ENCODE measurements at places on chromosomes 16 and 17.
A peak's percentile ranks its signal among the peaks of the same experiment; 100 is the strongest.

DNA sequence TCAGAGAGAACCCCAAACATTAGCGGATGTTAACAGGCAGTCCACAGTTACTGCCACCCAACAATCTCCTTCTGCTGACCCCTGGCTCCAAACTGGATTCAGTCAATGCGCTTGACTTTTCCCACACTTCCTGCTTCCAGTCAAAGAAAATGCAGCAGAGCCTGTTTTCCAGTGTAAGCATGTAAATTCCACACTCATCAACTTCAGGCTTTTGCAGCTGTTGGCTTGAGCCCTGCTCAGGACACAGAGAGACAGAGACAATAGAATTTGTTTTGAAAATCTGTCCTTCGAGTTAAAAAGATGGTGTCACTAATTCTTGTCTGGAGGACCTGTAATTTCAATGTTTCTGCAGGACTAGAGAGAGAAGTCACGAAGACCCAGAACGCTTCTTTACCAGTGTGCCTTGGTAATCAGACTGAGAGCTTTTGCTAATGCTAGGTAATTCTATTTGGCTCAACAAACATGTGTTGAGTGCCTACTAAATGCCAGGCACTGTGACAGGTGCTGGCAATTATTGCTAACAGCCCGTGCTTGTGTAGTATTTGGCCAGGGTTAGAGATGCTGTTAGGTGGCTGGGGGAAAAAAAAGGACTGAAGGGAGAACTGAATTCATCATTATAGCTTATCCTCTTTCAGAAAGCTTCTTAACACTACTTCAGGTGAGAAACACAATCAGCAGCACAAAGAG is 32.5 kb downstream of the HOXB1 start:
- DNase-seq: no peak

- DNase-seq: no peak
These were observed 20.3 kb downstream of the COPRS start for GRCh38 chr17:31838636-31839225.

- no peak for DNase-seq
These were observed 138.5 kb upstream of the IRX3 start for GRCh38 chr16:54425068-54425467.

- DNase-seq: peak; percentile 42
These were observed 56.6 kb downstream of the TENT4B start for GRCh38 chr16:50209546-50210265.

DNA sequence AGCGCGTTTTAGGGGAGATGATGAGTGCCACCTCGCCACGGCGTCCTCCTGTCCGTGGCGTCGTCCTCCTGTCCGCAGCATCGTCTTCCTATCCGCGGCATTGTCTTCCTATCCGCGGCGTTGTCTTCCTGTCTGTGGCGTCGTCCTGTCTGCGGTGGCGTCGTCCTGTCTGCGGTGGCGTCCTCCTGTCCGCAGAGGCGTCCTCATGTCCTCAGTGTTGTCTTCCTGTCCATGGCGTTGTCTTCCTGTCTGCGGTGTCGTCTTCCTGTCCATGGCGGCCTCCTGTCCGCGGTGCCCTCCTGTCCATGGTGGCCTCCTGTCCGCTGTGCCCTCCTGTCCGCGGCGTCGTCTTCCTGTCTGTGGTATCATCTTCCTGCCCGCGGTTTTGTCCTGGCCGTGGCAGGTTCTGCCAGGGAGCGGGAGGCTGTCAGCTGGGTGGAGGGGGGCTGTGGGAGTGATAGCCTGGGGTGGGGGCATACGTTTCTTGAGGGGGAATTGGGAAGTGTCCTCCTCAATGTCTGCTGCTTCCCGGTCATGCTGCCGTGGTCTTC is 30.9 kb downstream of the TBCD start:
- DNase-seq: no peak

DNA sequence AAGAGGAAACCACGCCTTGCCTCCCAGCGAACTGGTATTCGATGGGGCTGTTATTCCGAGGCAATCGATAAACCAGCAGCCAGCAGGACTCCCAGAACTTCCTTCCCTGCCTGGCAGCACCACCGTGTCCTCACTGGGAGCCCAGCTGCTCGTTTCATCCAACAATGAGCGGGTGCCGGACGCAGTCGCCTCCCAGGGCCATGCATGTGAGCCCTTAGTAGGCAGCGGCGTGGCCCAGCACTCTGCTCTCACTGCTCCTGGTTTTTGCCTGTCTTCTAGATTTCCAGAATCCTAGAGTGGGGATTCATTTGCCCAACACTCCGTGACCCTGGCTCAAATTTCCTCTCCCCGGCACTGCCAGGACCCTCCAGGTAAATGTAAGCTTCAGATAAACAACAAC is 29.1 kb upstream of the RASD1 start:
- no peak for DNase-seq

DNA sequence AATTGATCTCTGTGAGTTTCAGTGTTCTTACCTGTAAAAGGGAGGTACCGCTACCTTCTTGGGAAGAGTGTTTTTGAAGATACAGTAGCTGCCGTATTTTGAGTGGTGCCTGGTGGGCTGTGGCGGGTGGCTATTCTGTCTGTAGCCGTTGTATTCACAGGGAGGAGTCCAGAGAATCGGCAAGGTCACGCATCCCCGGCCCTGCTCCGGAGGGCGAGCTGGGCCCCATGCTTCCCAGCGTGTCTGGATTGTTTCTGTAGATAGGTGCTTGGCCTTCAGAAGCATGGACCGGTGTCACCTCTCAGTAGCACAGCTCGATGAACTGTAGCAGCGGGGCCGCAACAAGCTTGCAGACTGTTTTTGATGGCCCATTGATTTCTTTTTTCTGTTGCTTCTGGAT is 295.6 kb downstream of the CPPED1 start:
- DNase-seq: no peak

DNA sequence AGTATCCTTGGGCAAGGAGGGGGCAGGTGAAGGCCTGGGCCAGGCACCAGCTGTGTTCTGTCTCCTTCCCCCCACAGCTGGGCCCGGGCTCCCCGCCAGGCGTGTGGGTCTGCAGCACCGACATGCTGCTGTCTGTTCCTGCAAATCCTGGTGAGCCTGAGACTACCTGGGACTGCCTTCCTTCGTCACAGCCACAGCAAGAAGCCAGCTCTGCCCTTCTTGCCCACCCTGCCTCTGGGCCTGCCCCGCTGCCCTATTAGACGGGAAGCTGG is 12.3 kb downstream of the FCSK start:
- DNase-seq: no peak

GRCh38 chr17:5640726-5641125 is 56.4 kb upstream of the NLRP1 start:
- no peak for DNase-seq

- no peak for DNase-seq
These were observed 6.7 kb upstream of the C17orf107 start for GRCh38 chr17:4892499-4893221.

- DNase-seq: no peak
These were observed 7.7 kb upstream of the KRT38 start for GRCh38 chr17:41448506-41448905.

GRCh38 chr16:20911361-20911760 is 10.8 kb downstream of the LYRM1 start:
- no peak for DNase-seq

GRCh38 chr16:89386306-89387185 is 103.8 kb downstream of the ANKRD11 start:
- DNase-seq: no peak

DNA sequence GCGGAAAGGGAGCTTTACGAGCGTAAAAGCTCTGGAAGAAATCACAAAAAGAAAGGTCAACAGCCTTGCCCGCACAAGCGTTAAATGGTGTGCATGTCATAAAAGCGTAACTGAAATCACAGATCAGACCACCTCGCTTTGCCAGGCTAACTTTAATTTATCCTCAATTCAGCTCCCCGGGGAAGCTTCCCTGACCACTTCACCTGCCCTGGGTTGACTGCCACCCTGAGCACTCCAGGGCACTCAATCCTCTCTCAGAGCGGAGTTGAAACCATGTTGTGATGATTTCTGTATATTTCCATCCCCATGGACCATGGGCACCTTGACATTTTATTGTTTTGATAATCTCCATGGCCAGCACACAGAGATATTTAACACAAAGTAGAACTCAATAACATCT is 16.1 kb upstream of the NAGS start:
- no peak for DNase-seq

DNA sequence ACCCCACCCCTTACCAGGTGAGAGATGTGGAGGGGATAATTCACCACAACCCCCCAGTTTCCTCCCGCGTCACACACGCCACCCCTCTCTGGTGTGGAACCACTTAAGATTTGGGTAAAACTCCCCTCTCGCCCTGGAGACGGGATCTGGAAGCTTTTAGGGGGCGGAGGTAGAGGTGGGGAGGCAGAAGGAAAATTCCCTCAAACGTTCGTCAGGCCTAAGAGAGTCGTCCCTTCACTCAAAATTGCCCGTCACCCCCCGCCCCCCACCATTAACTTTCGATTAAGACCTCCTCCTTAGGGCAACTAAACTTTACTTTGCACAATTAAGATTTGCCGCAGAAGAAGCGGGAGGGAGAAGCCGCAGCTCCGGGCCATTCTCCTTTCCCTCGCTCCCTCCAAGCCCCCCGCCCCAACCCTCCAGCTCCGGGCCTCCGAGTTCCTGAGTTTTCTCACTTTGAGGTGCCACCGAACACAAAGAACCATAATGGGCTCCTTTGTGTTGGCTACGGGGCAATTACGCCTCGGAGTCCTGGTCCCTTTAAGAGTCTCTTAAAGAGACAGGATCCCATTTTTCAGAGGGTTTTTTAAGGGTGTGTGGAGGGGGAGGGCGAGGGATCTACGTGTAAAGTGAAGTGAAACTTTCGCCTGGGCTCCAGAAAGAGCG is 985 bp upstream of the FZD2 start:
- peak; percentile 58 for DNase-seq

- no peak for DNase-seq
These were observed 18.0 kb upstream of the RNF135 start for GRCh38 chr17:30952638-30953393.

DNA sequence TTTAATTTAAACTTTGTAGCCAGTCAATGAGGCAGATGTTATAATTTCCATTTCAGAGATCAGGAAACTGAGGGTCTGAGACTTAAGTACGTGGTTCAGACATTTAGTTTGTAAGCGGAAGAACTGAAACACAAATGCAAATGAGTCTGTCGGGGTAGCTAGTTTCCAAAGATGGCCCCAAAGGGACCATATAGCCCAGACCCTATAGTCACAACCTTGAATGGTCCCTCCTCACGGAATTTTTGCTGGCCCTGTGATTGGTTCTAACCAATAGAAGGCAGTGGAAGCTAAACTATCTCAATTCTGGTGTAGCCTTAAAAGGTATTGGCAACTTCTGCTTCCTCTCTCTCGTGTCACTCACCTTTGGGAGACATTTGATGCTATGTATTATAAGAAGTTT is 7.5 kb upstream of the BCO1 start:
- DNase-seq: no peak

- no peak for DNase-seq
These were observed 313.1 kb downstream of the MAF start for GRCh38 chr16:79287424-79287917.

- DNase-seq: no peak
These were observed 55.0 kb downstream of the AMFR start for GRCh38 chr16:56370185-56370874.

DNA sequence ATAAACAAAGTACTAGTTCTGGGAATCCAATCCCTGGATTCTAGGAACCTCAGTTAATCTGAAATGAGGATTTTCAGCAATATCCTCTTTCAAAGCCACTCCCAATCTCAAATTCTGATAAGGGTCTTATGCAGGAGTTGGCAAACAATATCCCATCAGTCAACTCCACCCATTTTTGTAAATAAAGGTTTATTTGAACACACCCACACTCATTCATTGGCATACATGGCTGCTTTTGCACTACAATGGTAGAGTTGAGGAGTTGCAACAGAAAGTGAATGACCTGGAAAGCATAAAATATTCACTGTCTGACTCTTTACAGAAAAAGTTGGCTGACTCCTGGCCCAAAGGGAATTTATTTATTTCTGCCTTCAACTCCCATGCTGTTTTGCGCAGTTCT is 157.7 kb upstream of the CDH11 start:
- no peak for DNase-seq

GRCh38 chr16:19092653-19093410 is 20.9 kb upstream of the ITPRIPL2 start:
- DNase-seq: no peak

- DNase-seq: no peak
These were observed 32.0 kb downstream of the EMP2 start for GRCh38 chr16:10548404-10548803.

GRCh38 chr16:46961373-46962353 is 11.8 kb downstream of the DNAJA2 start:
- DNase-seq: no peak

DNA sequence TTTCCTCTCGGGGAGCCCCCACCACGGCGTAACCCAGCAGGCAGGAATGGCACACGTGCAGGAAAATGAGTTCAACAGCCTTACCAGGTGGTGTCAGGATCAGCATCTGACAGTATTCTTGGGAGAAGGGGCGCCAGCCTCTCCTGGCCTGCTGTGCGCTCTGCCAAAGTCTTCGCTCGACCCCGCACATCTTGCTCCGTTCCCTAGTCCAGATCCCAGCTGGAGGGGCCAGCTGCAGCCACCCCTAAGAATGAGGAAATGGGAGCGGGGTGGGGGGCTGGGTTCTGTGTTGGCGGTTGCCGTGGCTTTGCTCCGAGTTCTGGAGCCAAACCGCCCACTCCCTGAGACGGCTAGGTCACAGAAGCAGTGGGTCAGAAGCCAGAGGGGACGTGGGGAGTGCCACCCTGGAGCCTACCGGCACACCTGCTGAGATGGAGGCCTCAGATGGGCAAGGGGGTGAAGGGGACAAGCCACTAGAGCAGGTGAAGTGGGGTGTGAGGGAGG is at the start of gene CHCT1:
CHCT1 (plus strand) TSS at position 328 of the 504 bp plus-strand sequence; CDS start at position 432, 104 bp downstream.
- DNase-seq: no peak

Measured in pons (tissue), 1 donor.